Non-pigmented ciliary epithelial cell (primary cell): ENCODE measurements at places on chromosomes 7 and 10.
A peak's percentile ranks its signal among the peaks of the same experiment; 100 is the strongest.

DNA sequence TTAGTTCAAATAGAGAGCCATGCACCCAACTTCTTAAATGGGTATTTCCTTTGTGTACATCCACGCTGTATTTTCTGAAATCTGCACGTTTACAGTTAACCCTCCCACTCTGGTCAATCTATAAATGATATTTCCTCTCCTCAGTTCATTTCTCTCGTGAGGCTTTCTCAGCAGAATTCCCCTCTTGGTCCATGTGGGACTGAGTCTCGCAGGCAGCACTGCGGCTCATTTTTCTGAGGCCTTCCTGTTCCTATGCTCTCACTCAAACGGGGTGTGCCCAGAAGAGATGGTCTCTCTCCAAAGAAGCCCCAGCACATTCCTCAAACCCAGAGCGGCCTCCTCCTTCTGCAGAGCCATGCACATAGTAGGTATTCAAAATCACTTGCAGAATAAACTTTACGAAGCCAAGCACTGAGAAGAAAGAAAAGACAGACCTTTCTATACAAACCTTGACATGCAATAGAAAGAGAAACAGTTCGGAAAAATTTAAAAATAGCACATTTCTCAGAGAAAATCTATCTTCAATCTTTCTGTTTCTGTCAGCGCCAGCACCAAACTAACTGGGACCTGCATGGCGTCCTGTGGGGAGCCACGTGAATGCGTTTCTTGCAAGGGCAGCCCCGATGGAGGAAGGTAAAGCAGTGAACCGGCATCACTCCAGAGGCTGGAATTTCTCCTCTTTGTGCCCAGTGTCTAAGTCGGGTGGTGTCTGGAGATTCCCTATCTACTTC lies 77.1 kb downstream of the HIPK2 start:
- DNase-seq, result no peak

DNA sequence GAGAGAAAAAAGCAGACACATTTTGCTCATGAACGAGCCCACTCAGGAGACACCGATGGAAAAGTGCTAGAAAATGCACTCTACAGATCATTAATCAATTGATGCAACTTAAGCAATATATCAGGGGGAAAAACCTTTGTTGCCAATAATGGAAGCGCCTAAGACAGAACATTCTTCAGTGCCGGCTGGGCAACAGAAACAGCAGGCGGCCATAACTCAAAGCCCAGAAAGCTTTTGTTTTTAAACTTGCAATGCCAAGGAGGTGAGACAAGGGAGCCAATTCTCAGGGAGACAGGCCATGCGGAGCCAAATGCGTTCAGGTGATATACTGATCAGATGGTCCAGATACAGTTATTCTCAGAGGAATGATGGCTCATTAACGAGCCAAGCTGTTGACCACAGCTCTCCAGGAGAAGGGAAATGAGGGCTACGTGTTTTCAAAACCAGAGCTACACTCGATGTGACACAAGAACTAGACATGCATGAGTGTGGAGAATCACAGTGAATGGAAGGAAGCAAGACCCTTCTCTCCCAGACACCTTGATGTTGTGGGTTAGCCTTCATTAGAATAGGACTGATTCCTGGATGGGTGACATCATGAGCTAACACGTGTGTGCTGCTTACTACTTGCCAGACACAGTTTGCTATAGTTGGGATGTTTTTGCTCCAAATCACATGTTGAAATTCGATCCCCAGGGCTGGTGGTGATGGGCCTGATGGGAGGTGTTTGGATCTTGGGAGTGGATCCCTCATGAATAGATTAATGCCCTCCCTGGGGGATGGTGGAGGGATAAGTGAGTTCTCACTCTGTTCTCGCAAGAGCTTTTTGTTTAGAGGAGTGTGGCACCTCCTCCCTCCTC lies 79.1 kb upstream of the KCNMA1 start:
- DNase-seq, result peak; percentile 19

- no peak for DNase-seq
Measured at GRCh38 chr7:79930604-79931003, 204.0 kb upstream of the GNAI1 start.

GRCh38 chr7:30458311-30458710 lies 20.3 kb downstream of the NOD1 start:
- no peak for DNase-seq

GRCh38 chr10:73159038-73159648 lies 8.7 kb downstream of the ECD start:
- DNase-seq, result no peak

- DNase-seq, result no peak
Measured at GRCh38 chr10:103551619-103552602, 58.4 kb downstream of the NEURL1 start.

DNA sequence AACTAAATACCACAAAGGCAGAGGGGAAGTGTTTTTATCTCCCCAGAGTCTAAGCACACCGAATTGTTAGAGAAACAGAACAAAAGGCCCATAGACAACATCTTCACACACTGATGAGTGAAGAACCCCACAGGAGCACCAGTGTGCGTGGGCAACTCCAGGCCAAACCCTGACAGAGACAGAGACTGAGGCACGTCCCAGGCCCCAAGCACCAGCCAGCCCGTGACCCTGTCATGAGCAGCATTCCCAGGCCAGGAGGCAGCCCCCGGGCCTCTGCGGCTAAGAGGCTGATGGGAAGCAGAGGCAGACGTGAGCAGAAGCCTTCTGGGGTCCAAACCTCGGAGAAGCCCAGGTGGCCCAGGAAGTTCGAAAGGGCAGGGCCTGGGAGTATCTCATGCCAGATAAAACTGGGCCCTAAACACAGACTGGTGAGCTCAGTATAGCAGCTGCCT lies 184.4 kb downstream of the TCERG1L start:
- DNase-seq, result no peak

- DNase-seq, result no peak
Measured at GRCh38 chr7:74029991-74030415, 2.0 kb downstream of the ELN start.

- no peak for DNase-seq
Measured at GRCh38 chr10:72020914-72021809, 57.0 kb downstream of the CHST3 start.

GRCh38 chr7:77687100-77687746 lies 9.0 kb upstream of the RSBN1L start:
- DNase-seq, result no peak

GRCh38 chr10:14564268-14564744 lies 210.4 kb downstream of the FAM107B start:
- DNase-seq, result no peak

- DNase-seq, result no peak
Measured at GRCh38 chr7:115722302-115722977, 308.1 kb downstream of the TFEC start.

- DNase-seq, result no peak
Measured at GRCh38 chr10:104483582-104483981, 129.9 kb downstream of the CFAP58 start.

GRCh38 chr7:157423886-157424565 lies 87.2 kb downstream of the DNAJB6 start:
- DNase-seq, result no peak

DNA sequence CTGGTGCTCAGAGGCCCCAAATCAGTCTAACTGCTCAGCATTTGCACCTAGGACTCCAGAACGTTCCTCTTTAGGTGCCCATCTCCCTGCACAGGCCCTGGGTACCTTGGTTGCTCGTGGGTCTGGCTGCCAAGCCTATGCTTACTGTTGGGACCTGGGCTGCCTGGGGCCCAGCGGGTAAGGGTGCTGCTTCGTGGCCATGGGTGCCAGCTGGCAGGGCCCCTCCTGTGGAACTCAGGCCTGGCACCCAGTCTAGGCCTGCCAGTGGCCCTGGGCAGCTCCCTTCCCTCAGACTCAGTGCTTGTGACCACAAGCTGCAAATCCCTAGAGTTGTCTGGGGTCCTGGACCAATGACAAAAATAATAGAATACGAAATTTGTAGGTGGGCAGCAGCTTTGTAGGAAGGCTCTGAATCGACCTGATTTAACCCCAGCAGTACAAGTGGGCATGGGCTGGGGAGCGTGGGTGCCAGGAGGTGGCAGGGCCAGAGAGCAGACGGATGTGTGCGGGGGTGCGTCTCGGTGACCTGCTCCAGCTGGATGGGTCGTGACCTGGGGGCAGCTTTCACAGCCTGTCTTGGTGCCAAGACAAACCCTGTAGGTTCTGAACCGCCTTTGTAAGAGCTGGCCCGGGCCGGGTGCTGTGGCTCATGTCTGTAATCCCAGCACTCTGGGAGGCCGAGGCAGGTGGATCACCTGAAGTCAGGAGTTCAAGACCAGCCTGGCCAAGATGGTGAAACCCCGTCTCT lies 69.7 kb downstream of the MKI67 start:
- no peak for DNase-seq

GRCh38 chr10:112360308-112361270 lies 13.3 kb upstream of the ACSL5 start:
- no peak for DNase-seq
